Activated CD4-positive, alpha-beta T cell treated with anti-CD3 and anti-CD28 coated beads, Interleukin-2, amount 50 U/mL, for 24 hours (primary cell): ENCODE measurements at places on chromosomes 6 and 20.
A peak's percentile ranks its signal among the peaks of the same experiment; 100 is the strongest.

- no peak for DNase-seq
These were observed 31.8 kb upstream of the STX16 start for GRCh38 chr20:58619077-58619863.

DNA sequence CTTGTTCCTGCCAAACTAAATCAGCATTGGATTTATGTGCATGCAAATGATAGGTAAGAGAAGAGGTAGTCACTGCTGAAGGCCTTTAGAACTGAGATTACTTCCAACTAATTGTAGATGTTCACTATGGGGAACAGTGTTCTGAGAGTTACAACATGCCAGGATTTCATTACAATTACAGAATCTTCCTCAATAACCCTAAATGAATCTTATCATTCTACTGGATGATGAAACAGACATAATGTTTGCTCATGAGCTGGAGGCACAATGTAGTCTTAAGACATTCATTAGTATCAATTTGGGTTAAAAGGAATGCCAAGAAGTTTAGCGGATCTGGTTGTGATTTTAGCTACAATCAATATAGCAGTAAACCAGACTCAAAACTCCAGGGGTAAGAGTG, 248.9 kb upstream of the THEMIS start:
- DNase-seq: no peak

- DNase-seq: no peak
These were observed 8.6 kb downstream of the TAAR1 start for GRCh38 chr6:132650429-132650828.

DNA sequence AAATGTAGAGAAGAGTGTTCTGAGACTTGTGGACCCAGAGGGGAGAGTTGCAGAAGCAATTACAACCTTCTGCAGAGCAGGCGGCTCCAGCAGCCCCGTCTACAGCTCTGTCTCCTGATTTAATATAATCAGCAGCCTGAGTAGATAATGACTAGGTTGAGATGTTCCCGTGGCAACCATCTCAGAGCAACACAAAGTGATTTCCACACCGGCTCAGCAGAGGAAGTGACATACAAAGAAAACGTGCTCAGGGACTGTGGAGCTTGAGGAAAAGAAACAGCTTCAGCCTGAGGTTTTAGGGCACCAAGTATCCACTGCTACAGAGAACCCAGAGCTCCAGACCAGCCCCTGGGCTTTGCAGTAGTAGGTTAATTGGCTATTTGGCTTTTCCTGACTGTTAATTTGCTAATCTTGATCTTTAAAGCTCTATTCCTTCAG, 136.4 kb downstream of the MTFR2 start:
- DNase-seq: no peak

- DNase-seq: no peak
These were observed 33.3 kb upstream of the EZR start for GRCh38 chr6:158852312-158853071.

DNA sequence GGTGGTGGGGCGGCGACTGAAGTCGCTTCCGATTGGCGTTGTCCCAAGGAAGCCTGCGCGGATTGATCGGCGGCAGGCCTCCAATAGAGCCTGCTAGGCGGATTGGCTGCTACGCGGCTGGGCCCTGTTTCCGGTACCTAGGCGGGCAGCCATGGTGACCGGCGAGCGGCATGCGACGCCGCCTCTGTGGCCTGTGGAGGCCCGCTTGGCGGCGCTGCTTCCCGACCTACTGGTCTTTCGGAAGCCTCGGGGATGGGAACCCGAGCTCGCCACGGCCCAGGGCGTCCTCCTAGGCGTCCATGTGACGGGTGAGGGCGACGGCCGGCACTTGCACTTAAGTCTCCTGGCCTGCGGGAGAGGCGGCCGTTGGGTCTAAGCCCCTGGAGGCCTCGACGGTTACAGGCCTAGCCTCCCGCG, 28.1 kb downstream of the NFYA start:
- no peak for DNase-seq

- no peak for DNase-seq
These were observed 979 bp upstream of the MOCS1 start for GRCh38 chr6:39935241-39935640.

DNA sequence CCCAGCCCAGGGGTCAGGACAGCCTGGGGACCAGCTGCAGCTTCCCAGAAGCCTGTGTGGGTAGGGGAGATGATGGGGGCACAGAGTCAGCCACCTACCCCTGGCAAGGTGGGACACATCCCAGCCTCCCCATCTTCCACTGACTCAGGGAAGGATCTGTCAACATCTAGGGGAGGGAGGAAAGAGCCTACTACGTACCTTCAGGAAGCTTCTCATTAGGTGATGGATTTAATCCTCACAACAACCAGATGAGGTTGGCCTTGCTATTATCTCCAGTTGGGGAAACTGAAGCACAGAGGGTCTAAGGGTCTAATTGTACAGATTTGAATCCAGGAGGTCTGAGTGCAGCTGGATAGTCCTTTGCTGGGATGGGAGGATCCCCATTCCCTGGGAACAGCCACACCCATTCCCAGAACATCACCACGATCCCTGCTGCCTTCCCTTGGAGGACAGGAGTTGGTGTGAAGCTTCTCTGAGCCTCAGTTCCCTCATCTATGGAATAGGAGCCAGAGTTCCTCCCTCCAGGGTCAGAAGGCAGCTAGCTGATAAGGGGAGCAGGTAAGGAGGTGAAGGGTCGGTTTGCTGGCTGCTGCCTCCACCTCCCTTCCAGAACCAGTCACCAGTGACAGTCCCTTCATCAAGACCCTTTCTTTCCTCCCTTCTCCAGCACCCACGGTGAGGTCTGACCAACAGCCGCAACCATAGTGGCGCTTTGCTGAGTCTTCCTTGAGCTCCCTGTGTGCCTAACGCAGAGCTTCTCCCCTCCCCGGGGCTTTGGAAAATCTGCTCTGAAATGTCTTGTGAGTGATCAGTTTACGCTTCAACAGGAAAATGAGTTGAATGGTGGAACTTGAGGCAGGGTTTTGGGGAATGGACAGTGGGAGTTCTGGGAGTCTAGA, 56.8 kb downstream of the CEBPB start:
- DNase-seq: no peak

- no peak for DNase-seq
These were observed 5.4 kb downstream of the CTNNBL1 start for GRCh38 chr20:37699202-37699601.

- no peak for DNase-seq
These were observed 116.7 kb downstream of the UNC5CL start for GRCh38 chr6:40922281-40922680.

- DNase-seq: no peak
These were observed 67.0 kb upstream of the SIRPA start for GRCh38 chr20:1827974-1828785.

DNA sequence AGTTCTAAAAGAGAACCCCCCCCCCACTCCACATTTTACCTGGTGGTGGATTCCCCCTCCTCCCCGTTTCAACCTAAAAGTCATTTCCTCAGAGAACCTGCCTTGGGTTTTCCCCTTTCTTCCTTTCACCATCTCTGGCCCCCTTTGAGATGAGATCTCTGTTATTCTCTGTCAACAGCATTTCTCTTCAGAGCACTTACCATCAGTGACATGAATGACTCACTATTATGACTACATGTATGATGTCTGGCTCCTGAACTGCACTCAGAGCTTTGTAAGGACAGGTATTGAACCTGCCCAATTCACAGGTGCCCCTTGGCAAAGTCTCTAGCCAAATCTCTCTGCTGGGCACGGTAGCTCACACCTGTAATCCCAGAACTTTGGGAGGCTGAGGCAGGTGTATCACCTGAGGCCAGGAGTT, 61.4 kb upstream of the JARID2 start:
- DNase-seq: peak; percentile 60

DNA sequence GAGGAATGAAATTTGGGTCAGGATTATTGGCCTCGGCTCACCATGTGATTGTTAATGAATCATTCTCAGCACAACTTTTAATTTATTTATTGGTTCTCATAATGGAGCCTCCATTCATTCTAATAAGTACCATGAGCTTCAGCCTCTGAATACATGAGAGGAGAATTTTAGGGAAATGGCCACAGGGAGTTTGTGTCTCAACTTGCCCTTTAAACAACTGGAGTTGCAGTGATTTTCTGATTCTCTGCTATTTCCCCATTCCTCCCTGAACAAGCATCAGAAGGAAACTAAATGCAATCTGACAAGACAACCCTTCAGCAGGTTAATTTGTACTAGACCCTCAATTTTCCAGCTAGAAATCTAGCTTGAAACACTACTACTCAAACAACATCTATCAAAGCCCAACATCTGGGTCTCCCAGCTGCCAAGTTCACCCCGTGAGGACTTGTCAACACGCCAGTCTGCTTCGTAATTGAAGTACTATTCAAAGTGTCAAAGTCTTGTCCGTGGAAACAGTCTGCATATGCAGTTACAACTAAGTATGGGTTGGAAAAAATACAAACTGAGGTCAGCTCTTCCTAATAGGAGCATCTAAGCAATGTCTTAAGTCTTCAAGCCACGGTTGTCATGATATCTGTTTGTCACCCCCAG, 235.4 kb downstream of the CDH4 start:
- DNase-seq: no peak

GRCh38 chr20:39954621-39955020, 734.4 kb downstream of the MAFB start:
- DNase-seq: no peak

- no peak for DNase-seq
These were observed 16.8 kb upstream of the KCNK16 start for GRCh38 chr6:39339096-39339867.

DNA sequence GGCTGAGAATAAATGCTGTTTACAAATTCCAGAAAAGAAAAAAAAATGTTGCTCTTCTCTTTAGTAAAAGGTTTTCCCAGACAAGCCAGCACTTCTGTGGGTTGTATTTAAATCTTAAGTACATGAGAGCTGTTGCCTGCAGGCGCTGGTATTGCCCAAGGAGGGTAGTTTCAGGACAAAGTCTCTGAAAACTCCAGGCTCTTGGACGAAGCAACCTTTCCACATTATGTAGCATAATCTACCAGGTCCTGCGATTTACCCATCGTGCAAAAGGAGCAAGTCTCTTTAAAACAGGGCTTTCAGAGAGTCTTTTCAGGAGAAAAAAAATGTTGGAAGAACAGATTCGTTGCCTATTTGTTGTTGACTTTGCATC, 65.6 kb downstream of the PLG start:
- DNase-seq: no peak

GRCh38 chr20:44219791-44220190, 9.2 kb upstream of the OSER1 start:
- no peak for DNase-seq

DNA sequence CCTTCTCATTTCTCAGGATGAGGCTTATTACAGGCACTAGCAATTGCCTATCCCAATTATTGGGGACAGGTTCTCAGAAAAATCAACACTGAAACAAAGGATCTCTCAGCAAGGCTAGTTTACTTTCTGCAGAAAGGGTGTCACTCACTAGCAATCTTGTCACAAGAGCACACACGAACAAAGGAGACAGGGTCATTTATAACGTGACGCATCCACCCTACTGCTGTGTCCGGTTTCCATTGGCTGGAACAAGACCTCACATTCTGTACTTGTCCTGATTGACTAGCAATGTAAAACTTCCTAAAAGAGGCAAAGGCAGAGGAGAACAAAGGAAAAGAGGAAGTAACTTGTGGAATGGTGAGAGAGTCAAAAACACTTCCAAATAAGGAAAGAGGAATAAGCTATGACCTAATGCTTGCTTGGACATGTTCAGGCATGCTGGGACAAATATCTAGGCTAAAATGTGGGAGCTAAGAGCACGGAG, 160.2 kb upstream of the STXBP5 start:
- no peak for DNase-seq

DNA sequence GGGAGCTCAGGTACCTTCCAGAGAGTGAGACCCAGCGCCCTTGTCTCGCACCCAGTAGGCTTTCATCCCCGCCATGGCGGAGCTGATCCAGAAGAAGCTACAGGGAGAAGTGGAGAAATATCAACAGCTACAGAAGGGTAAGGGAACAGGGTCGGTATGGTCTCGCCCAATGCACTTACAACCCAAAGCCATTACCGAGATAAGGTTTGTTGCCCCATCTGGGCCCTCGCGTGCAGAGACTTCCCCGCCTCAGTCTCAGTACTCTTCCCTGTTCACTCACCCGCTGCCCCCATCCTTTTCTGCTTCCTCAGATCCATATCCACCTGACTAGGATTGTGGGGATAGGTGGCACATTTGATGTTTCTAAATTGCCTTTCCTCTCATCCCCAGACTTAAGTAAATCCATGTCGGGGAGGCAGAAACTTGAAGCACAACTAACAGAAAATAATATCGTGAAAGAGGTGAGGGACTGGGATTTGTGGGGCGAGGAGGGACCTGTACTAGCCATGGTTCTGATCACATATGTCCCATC, 449 bp downstream of the PFDN6 start:
- no peak for DNase-seq

- no peak for DNase-seq
These were observed 39.1 kb downstream of the EPB41L2 start for GRCh38 chr6:131023834-131024504.

DNA sequence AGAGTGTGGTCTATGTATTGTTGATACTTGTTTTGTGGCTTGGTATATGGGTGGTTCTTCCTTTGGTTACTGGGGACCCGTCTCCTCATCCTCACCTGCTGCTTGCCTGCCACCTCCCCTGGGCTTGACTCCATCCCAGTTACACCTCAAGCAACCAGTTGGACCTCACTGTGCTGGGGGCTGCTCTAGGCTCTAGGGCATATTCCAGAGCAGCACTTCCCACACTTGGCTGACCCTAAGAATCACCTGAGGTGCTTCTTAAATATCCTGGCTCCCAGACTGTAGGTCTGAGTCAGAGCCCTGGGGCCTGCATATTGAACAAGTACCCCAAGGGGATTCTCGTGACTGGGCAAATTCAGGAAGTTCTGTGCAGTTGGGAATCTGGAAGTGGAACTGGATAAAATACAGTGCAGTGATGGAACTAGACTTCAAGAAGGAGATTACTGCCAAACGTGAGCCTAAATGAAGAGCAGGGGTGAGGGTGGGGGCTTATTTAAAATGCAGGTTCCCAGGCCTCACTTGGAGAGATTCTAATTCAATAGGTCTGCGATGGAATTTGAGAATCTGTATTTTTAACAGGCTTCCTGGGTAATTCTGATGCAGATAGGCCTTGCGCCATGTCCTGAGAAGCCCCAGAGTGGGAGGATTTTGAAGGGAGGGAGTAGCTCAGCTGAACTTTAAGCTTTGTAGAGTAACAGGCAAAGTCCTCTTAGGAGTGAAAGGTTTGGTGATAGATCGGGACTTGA, 7.6 kb downstream of the SPATS1 start:
- no peak for DNase-seq

DNA sequence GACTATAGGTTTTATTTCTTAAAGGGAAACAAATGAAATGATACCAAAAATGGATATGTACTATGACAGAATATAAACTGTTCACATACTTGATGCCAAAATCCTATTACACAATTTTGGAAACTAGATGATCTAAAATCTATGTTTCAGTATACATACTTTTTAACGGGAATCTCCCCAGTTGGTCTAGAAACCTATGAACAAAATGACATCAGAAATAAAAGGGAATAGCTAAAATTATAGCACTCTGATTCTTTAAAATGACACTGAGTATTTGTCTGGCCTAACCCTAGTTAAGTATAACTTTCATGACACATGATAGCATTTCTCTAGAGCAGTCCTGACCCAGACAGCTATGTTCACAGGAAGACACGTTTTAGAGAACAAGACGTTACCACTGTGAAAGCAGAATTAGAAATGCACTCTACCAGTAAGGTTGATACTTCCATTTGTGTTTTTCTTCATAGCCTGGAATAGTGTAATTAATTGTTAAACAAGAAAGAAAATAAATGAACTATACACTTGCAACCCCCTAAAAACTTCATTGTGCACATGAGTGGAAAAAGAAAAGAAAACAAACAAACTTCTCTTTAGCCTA, 3.3 kb downstream of the OSER1 start:
- no peak for DNase-seq

GRCh38 chr6:107264357-107264840, 149.1 kb upstream of the BEND3 start:
- no peak for DNase-seq

GRCh38 chr6:111583986-111584385, 21.7 kb downstream of the TRAF3IP2 start:
- no peak for DNase-seq
